ENCODE measurements at places on chromosomes 6 and 20.
A peak's percentile ranks its signal among the peaks of the same experiment; 100 is the strongest.

DNA sequence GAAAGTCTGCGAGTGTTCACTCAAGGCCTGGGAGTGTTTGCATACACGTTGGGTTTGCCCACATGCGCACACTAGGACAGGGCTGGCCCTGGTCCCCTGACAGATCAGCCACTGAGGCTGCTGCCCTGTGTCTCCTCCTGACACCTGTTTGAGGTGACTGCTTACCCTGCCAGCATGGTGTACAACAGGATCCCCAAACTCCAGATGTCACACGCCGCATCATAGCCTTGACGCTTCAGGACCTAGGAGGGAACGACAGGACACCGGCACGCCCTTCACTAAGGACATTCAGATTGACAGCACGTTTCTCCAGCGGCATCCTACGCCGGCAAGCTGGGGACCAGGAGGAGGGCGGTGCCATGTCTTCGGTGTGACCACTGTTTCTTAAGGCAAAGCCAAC is 37.0 kb upstream of the MPC1 start:
- no peak for DNase-seq

DNA sequence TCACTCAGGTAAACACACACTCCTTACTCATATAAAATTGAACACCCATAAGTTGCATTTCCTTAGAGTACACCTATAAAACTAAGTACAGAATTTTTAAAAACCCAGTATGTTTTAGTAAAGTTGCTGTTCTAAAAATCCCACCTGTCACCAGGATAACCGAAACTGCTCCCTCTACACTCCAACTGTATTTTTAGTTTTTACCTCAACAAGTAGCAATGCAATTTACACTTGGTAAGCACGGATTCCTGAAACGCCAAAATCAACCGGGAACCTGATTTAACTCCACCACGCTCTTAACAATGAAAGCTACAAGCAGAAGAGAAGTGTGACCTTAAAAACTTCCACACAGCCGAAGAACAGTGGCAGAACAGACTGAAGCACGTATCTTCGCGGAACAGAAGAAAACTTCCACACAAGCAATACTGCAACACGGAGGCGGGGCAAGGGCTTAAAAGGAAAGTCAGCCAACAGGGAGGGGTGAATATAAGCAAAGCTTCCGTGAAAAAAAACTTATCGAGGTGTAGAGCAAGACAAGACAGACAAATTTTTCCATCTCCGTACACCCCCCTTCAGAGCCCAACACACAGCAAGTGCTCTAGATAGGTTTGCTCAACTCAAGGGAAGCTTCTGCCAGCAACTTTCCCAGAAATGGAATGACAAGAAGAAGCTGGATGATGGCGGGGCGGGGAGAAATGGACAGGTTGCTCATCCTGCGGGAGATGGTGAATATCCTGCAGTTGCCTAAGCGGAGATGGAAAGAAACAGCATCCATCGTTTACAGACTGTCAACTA is 1.4 kb downstream of the STAU1 start:
- peak; percentile 76 for DNase-seq

DNA sequence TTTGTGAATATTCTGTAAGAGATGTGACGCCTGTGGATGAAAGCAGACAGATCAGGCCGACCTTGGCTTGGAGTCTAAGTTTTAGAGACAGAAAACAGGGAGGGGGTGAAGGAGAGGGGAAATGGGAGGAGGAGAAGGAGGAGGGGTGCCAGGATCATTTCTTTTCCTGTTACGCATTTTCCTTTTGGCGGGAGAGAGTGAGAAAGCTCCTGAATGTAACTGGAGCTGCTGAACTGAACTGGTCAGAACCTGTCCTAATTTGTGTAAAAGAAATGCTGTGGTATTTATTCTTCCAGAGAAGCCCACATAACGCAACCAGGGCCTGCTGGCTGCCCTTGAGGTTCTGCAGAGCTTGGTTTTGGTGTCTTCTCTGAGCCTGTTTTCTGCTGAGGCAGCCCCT is 41.9 kb downstream of the UTRN start:
- DNase-seq = no peak

- peak; percentile 15 for DNase-seq
These were observed 1.2 kb downstream of the WTAP start for GRCh38 chr6:159728531-159728964.

GRCh38 chr6:89034586-89035251 is 45.8 kb upstream of the PNRC1 start:
- no peak for DNase-seq

DNA sequence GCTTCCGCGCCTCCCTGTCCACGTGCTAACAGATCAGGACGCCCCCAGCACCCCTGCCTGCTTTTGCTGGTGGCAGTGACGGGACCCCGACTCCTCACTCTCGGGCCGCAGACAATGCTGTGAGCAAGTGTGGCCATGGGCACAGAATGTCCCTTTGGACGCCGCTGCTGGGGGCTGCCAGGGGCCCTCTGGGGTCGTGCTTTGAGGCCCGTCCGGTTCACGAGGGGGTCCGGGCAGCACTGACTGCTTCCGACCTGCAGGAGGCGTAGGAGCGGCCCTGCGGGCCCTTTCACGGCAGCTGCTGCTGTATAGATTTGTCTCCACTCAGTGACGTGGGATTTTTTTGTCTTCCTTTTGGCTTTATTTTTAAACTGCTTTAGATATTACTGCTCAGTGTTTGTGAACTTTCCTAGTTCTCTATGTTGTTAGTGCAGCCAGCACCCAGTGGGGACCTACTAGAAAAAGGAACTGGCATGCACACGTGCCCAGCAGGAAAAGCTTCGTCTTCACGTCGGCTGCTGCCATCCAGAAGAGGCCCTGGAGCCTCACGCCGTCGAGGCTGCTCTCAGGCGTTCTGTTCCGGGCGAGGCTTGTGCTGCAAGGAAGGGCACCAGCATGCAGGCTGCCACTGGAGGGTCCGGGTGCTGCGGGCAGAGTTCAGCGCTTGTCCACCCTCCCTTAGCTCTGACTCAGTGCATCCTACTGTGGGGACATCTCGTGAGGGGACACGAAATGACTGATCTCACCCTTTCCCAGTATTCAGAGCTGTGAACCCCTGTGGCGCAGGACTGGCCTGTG is 21.7 kb downstream of the UCKL1 start:
- DNase-seq = no peak

GRCh38 chr6:32244946-32245398 is 21.1 kb upstream of the NOTCH4 start:
- peak; percentile 76 for DNase-seq

DNA sequence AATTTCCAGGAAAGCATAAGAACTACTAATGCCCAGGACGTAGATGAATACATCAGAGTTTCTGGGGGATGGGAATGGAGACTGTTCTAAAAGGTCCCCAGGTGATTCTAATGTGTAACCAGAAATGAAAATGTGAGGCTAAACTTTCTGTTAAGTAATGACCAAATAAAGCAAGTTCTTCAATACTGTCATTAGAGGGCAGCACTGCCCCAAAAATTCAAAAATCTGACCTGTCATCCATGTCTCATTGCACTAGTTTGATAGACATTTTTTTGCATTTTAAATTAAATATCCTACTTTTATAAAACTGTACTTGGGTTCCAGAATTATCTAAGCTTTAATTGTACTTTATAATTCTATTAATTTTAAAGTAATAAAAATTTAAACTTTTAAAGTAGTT is 94.9 kb downstream of the RFX6 start:
- peak; percentile 23 for DNase-seq

DNA sequence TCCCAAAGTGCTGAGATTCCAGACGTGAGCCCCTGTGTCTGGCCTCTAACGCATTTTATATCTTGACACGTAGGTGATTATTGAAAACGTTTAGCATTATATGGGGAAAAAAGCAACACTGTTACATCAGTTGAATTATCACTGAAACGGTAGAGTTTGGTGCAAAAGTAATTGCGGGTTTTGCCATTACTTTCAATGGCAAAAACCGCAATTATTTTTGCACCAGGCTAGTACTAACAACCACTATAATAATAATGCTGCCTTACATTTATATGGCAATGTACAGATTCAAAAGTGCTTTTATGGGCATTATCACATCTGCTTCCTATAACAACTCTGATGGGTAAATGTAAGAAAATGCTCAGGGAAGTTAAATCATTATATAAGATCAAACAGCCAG is 57.3 kb downstream of the OPRM1 start:
- no peak for DNase-seq

GRCh38 chr6:25181923-25182322 is 97.3 kb upstream of the CARMIL1 start:
- DNase-seq = no peak

DNA sequence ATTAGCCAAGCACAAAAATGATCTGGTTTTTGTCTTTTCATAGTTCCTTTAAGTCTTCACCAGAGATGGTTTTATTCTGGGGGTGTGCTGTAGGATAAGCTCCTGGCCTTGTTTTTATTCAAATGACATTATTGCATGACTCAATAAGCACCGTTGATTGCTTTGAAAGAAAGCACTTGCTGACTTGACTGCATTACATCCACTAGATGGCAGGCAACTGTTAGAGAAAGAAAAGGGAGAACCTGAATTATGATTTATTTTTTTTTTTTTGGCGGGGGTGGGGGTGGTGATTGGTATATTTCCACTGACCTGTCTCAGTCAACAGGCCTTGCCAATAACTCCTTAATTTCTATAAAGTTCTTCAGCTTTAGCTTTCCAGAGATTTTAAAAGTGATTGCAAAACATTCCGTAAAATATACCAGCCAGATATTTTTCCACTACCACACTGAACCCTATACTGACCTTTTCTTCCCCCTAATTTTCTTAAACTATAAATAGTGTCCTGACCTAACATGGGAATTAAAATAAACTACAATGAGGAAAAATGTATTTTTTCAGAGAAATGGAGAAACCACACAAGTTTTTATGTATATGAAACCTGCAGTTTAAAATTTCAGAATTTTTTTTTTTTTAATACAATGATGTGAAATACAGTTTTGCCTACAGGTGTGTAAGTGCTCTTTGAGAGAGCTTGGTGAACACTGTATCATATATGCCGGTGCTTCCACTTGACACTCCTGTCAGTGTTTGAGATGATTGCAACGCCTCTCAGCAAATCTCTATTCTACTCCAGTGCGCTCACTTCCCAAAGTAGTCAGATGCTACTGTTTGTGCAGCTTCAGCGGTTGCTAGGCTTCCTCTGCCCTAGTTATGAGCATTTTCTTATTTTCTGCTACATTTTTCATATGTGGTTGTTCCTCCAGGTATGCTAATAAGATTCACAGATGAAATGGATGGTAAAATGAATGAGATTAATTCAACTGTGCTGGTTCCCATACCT is 274.3 kb downstream of the CD109 start:
- DNase-seq = no peak

GRCh38 chr6:3929281-3929798 is 80.2 kb downstream of the FAM50B start:
- DNase-seq = no peak

- no peak for DNase-seq
These were observed 15.0 kb downstream of the ESR1 start for GRCh38 chr6:151822252-151823111.

DNA sequence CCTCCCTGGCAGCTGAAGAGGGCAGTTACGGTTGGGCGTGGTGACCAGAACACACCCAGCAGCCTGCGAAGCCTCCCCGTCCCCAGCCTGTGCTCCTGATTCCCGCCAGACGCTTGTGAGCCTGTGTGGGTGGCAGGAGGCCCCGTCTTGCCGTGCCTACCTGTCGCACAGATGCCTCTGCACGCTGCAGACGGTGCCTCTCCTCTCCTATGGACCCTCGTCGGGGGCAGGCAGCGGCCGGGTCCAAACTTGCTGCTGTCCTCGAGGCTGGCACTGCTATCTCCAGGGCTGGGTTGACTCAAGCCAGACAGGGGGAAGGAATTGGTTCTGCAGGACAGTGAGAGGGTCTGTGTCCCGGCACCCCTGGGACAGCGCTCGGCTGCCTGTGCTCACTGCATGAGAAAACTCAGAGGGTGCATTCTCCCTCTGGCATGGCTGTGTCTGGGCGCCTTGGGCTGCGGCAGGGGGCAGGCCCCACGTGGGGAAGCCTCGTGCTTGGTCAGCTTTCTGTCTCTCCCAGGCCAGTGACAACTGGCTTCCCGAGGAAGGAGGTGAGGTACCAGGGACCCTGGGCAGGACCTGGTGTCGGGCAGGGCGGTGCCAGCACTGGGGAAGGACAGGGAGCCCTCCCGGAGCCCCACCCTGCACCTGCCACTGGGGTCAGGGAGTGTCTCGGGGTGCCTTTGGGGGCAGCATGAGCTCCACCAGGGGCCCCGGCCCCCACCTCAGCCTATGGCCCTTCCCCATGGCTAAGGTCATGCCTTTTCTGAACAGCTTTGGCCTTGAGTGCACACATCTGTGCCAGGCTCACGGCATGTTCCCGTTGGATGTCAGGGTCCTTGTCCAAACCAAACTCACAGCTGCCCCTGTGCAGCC is 127.5 kb downstream of the TAF4 start:
- DNase-seq = no peak

- peak; percentile 86 for DNase-seq
These were observed 16.1 kb upstream of the SERPINB1 start for GRCh38 chr6:2857580-2858337.

- DNase-seq = peak; percentile 72
These were observed 81.0 kb downstream of the GPX5 start for GRCh38 chr6:28606424-28607391.

DNA sequence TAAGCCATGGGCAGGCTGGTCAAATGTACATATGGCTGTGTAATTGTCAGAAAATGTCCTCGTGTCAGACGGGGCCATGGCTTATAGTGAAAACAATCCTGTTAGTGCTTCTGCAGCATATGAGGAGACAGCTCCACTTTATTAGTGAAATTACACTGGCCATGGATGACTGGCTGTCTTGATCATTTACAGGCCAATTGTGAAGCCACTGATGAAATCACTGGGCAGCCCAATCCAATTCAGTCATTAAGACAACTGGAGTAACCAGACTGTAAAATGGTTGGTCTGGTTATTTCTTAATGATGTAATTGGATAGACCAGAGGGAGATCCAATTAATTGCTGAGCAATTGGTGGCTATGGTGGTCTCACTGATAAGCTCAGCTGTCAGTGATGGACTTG is 749.5 kb downstream of the KIF16B start:
- DNase-seq = no peak

- DNase-seq = no peak
These were observed 42.0 kb downstream of the PRL start for GRCh38 chr6:22254886-22255285.

DNA sequence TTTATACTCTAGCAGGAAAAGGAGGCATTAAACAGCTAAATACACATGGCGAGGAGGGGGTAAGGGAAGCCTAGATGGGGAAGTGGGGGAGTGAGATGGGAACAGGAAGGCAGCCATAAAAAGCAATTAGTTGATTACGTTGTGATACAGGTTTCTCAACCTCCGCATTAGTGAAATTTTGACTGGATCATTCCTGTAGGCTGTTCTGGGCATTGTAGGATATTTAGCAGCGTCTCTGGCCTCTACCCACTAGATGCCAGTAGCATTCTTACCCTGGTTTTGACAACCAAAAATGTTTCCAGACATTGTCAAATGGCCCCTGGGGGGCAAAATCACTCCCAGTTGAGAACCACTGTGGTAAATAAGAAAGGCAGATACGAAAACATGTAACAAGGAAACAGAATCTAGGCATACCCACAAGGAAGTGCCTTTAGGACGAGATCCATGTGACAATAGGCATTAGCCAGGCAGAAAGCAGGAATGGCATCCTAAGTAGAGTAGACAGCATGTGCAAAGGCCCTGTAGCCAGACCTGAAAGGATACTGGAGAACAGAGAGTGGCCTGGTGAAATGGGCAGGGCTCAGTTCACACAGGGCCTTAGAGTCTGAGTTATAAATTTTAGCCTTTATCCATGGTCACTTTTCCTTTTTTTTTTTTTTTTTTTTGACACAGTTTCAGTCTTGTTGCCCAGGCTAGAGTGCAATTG is 25.8 kb upstream of the PTPN1 start:
- DNase-seq = no peak

All from activated CD4-positive, alpha-beta T cell treated with anti-CD3 and anti-CD28 coated beads for 48 hours (primary cell).